ENCODE measurements at places on chromosomes 1 and 21. TPM values are rescaled to one million over a fixed set of nuclear protein-coding genes. Genes with fewer than 3 reads are reported as not detected.

DNA sequence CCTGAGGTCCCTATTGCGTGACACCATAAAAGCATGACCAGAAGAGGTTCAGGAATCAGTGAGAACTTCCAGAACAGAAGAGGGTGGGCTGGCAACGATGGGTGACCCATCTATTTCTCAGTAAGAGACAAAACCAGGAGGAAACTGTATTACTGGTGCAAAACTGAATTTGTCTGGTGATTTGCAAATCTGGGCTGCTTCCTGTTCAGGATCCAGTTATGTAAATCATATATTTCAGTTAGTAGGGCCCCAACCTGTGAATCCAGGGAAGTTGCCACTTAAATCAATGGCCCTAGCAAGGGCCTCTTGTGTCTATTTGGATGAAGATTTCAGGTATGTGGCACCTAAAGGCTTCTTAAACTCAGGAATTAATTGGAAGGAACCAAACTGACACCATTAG, 23.1 kb upstream of the SMAP2 start:
- no peak for DNase-seq

PRR9 gene
- total RNA-seq, result not detected

GRCh38 chr1:198620951-198621824, 17.7 kb upstream of the PTPRC start:
- peak; percentile 56 for DNase-seq

CNIH4 gene
- 31.5 TPM for total RNA-seq

AXDND1 gene
- total RNA-seq, result 0.36 TPM

All from activated naive CD4-positive, alpha-beta T cell treated with anti-CD3 and anti-CD28 coated beads, Interleukin-2, amount 50 U/mL, for 72 hours (primary cell).